ENCODE measurements at places on chromosomes 13 and 19.

- no peak for DNase-seq
Observed at GRCh38 chr19:5711713-5712161, 8.2 kb downstream of the LONP1 start.

- no peak for DNase-seq
Observed at GRCh38 chr13:31111136-31111535, 50.6 kb downstream of the HSPH1 start.

- DNase-seq: no peak
Observed at GRCh38 chr19:12000152-12000981, 35.1 kb downstream of the ZNF433 start.

DNA sequence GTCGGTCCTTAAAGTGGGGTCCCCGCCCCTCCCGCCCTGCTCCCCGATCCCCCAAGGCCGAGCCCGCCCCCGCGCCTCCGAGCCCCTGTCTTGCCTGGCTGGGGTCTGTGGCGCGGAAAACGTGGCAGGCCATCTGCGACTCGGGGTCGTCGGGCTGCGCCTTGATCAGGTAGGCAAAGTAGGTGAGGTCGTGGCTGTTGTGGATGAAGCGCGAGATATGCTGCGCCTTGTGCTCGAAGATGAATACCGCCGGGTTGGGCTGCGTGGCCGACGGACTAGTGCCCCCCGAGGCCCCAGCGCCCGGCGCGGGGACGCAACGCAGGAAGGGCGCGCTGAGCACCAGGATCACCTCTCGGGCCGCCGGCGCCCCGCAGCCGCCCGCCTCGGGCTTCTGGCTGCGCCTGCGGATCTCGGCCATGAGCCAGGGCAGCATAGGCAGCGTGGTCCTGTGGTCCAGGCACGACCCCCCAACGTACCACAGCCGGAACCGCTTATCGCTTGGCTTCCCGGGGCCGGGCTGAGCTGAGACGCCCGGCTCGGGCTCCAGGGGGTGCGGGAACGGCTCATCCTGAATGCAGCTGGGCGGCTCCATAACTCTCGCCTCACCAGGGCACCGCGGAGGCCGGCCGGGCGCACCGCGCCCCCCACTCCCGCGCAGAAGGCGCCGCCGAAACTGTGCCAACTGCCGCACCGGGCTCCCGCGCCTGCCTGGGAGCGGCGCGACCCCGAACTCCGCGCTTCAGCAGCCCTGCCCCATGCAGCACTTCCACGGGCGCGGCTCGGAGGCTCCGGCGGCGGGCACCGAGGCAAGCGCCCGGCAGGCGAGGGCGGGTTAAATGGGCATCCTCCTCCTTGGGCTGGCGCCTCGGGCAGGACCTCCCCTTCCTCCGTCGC is 546 bp downstream of the TBC1D4 start:
- DNase-seq: no peak

DNA sequence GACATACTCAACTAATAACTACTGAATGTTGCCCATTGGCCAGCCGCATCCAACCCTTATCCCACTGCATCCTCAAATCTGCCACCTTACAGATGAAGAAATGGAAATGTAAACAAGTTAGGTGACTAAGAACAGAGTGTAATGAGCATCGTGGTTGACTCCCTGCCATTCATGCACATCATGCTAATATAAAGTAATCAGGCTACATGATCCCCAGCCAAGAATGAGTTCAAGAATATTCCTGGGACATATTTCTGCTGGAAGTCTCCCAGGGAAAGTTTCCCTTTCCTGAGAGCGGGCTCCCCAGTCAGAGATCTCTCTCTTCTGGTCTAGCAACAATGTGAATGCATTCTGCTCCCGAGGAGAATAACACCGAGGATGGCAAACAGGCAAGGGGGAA is 55.9 kb upstream of the SERP2 start:
- no peak for DNase-seq

GRCh38 chr13:59494151-59494550 is 669.6 kb downstream of the DIAPH3 start:
- DNase-seq: no peak

GRCh38 chr13:75645141-75645540 is 9.0 kb downstream of the LMO7 start:
- no peak for DNase-seq

DNA sequence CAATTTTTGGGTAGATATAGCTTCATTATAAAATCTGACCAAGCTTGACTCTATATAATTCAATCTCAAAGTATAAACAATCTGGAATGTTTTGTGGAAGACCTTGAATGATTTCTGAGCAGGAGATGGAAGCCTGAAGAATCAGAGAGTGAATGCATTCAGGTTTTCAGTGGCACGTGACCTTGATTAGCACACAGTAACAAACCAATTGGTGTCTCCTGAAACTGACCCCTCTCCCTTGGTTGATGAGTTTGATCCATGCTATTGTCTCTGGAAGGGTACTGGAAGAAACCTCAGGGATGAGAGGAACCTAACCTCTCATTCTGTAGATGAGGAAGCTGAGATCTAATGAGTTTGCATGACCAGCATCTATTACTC is 39.6 kb downstream of the PCDH8 start:
- no peak for DNase-seq

GRCh38 chr19:52992109-52993004 is 21.4 kb upstream of the ERVV-1 start:
- no peak for DNase-seq

GRCh38 chr13:111252446-111253364 is 67.7 kb upstream of the TEX29 start:
- no peak for DNase-seq

GRCh38 chr13:108056278-108056677 is 159.1 kb downstream of the LIG4 start:
- DNase-seq: no peak

DNA sequence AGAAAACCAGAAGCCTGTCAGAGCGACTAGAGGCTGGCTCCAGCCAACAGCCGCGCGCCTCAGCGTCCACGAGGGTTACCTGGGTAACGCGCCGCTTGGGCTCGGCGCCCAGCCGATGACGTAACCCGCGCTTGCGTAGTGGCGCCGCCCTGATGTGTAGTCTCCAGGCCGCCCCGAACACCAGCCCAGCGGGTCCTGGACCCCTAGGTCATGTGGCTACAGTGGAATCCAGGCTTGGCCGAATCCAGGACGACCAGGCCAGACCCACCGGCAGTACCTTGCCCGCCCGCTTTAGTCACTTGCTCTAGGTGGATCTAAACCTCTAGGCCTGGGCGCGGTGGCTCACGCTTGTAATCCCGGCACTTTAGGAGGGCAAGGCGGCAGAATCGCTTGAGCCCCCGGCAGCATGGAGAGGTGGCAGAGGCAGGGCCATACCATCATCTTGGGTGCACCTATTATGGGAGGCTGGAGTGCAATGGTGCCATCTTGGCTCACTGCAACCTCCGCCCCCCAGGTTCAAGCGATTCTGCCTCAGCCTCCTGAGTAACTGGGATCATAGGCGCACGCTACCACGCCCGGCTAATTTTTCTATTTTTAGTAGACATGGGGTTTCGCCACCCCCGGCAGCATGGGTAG is 7.2 kb upstream of the ZNF606 start:
- no peak for DNase-seq

GRCh38 chr13:29526741-29527140 is 68.7 kb downstream of the SLC7A1 start:
- no peak for DNase-seq

DNA sequence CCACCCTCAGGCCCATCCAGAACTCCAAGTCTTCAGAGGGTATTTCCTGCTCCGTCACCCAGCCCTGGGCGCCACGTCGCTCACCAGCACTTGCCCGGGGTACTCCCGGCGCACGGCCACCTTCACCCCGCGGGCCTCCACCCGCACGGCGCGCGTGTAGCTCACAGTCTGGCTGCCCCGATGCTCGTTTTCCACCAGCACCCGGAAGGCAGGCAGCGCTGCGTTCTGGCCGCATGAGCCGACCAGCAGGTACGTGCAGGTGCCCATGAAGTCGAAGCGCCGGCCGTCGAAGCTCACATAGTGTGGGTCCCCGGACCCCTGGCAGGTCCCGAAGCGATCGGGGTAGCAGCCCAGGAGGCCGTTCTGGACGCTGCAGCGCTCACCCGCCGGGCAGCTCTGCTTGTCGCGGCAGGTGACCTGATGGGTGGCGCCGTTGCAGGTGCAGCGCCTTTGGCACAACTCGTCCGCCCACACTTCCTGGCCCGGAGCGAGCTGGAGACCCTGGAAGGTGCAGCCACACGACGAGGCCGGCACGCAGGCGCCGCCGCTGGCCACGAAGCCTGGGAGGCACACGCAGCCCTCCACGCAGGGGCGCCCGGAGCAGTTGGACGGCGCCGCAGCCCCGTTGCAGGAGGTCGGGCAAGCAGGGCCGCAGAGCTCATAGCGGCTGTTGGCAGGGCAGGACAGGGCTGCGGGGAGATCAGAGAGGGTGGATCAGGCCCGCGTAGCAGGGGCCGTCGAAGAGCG is 19.2 kb downstream of the FCGBP start:
- no peak for DNase-seq

DNA sequence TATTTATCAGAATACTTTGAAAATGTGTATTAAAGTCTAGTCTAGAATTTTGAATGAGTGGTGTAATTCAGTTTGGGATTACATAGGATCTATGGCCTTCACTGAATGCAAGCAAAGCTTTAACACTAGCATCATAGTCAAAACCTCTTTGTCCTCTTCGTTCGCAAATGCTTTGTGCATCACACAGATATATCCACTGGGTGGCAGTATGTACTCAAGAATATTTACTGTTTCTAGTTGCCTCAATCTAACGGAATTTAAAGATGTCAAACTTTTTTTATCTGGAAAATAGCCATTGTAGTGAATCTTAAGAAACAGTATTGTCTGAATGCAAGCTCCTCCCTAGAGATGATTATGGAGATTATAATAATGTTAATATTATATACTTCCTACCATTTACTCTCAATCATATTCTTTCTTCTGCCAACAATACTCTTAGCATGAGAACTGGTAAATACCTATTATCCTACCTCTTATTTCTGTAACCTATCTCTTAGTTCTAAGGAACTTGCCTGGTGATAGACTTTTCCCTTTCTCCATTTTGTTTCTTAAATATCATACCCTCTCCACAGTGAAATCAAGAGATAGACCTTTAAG is 25.8 kb downstream of the LACC1 start:
- DNase-seq: no peak

- DNase-seq: no peak
Observed at GRCh38 chr19:49690079-49690655, 749 bp upstream of the CPT1C start.

DNA sequence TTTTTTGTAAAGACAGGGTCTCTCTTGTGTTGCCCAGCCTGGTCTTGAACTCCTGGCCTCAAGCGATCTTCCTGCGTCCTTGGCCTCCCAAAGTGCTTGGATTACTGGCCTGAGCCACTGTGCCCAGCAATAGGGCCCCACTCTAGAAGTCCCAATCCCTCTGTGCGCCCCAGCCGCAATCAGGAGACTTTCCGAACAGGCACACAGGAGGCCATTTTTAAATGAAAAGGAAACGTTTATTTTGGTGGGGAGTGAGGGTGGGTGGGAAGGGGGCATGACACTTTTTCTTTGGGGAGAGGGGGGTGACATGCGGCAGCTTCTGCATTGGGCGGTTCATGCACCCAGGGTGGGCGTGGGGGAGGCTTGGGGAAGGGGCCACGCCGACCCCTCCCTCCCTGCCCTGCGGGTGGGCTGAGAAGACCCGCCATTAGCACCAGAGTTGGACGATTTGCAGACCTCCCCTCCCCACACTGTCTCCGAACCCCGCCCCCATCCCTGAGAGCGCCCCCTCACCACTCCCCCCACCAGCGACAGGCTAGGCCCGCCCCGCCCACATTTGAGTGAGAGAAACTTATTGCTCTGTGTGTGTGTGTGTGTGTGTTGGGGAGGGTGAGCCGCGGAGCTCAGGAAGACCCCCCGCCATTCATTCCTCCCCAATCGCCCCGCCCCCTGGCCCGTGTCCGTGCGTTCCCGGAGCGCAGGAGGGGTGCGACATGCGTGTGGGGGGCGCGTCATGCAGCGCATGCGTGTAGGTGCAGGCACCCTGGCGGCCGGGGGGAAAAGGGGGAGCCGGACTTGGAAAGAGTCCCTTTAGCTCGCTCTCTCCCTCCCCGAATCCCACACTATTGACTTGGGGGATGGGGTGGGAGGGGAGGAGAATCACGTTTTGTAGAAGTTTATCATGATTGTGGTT is 17.2 kb downstream of the KCNC3 start:
- no peak for DNase-seq

GRCh38 chr13:97124915-97125809 is 97.0 kb upstream of the MBNL2 start:
- no peak for DNase-seq

GRCh38 chr19:49425922-49426592 is 869 bp downstream of the GFY start:
- no peak for DNase-seq

DNA sequence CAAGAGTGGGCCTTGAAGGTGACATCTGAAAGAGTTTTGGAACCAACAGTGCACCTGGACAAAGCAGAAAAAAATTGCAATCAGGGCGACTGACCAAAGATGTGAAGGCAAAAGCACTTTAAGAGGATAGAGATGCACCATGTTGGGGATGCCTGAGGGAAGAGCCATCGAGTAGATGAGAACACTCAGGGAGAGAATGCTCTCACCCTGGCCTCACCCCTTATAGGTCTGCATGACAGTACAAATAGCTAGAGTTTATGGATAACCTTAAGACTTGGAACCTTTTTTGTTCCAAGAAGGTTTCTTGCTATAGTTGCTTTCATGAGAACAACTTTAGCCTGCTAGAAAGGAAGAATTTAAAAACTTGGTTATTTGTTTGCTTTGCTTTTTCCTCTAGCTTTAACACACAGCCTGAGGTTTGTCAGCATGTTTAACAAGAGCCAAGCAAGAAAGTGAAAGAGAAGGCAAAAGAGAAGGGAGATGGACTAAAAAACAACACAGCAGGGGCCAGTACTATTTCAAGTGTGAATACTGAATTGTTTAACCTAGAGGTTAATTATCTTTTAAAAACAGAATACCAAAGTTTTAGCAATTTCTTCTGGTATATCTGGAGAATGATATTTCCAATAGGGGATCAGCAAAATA is 418.9 kb downstream of the DIAPH3 start:
- DNase-seq: no peak

DNA sequence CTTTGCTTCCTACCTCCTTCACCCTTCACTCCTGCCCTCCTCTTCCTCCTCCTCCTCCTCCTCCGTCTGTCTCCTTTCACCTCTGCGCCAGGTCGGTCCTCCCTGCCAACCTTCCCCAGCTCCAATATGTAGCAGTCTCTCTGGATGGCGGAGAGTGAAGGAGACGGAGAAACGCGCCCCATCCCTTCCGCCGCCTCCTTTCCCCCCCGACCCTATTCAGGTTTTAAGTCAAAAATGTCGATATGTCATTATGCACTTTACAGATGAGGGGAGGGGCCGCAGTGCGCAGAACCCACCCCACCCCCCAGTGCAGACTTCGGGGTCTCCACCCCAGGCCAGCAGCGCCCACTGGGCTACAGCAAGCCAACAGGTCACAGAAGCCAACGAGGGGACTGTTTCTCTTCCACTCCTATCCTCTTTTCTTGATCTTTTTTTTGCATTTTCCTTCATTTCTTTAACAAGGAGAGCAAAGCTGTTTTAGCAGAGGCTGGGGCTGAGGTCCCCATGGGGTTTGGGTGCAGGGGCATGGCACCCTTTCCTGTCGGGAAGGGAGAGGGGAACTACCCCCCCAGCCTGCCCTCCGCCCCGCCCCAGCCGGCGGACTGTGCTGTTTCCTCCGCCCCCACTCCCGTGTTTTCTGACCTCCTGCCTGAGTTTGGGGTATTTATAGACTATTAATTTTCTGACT is 9.2 kb downstream of the MIDN start:
- DNase-seq: no peak
